ENCODE measurements at places on chromosomes 16 and 17.

GRCh38 chr17:77687921-77688320 is 270.6 kb upstream of the TNRC6C start:
- DNase-seq, result no peak

DNA sequence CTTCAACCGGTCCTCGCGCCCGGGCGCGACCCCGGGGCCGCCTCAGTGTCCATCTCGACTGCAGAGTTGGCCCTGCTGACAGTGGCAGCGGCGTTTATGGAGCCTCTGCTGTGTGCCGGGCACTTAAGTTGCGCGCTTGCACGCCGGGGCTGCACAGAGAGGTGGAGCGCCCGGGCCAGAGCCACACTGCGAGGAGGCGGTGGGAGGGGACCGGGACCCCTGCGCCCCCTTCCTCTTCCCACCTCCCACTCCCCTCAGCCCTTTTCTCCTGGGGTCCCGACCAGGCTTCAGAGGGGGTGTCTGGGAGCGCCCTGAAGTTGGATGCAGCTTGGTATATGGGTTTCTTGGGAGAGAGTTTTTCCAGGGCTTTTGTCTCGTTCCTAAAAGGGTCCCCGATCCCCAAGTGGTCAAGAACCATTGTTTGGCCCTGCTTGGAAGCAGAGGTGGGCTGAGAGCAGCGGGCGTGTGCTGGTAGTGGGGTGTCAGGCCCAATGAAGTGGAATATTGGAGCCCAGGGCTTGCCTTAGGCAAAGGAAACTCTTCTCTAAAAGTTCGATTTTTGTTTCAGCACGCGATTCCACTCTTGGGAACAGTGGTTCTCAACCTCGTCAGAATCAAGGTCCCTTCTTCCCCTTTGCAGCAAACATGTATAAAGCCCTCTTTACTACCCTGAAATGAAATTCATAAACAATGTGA is 605 bp downstream of the MRTFB start:
- peak; percentile 12 for DNase-seq

DNA sequence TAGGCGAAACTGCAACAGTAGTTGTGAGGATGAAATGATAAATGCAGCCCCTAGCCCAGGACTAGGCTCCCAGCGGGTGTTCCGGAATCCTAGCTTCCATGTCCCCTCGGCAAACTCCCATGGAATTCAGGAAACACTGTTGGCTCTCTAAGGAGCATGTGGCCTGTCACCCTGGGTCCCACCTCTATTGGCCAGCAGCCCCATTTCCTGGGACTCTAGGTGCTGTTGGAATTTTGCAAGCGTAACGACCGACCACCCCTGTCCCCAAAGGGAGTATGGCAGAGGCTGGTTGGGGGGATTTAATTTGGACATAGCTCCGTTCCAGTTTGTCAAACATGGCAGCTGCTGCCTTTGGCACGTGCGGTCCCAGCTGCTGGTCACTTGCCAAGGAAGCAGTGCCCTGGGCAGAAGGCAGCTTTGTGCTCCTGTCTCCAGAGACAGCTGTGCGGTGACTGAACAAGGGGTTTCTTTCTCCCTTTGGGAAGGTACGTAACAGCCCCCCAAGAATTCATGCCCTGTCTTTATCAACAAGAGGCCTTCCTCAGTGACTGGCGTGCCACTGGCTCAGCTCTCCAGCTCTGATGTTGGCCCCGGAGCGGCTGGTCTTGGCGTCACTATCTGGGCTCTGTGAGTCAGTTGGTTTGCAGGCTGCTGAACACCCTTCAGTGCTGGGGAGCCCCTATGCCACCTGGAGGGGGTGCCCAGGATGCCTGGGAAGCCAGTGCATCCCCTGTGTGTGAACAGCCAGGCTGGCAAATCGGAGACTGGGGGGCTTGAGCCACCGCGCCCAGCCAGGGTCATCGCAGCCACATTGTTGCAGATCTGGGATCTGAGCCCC is 235.2 kb upstream of the TNRC6C start:
- peak; percentile 43 for DNase-seq

GRCh38 chr16:29794231-29794710 is 3.7 kb downstream of the KIF22 start:
- DNase-seq, result no peak

- DNase-seq, result no peak
These were observed 1.1 kb downstream of the GGT6 start for GRCh38 chr17:4559139-4559791.

Data from myocyte (in vitro differentiated cells).